ENCODE measurements at places on chromosomes 7 and 10. TPM values are rescaled to one million over a fixed set of nuclear protein-coding genes. Genes with fewer than 3 reads are reported as not detected.

SPDYE8 gene
- not detected for total RNA-seq

RBM48 gene
- total RNA-seq, result 10.4 TPM

OR6B1 gene
- total RNA-seq, result not detected

ANK3 gene
- total RNA-seq, result 3.3 TPM

LRRC61 gene
- 8.4 TPM for total RNA-seq

ZKSCAN1 gene
- 86.2 TPM for total RNA-seq

FOXP2 gene
- not detected for total RNA-seq

OR2A7 gene
- 10.0 TPM for total RNA-seq
